ENCODE measurements at places on chromosomes 2 and 18. TPM values are rescaled to one million over a fixed set of nuclear protein-coding genes. Genes with fewer than 3 reads are reported as not detected.

MAL gene
- total RNA-seq: 19.1 TPM

WIPF1 gene
- total RNA-seq: 9.5 TPM

GRCh38 chr2:213496226-213496625, 212.0 kb downstream of the SPAG16 start:
- DNase-seq: no peak

DNA sequence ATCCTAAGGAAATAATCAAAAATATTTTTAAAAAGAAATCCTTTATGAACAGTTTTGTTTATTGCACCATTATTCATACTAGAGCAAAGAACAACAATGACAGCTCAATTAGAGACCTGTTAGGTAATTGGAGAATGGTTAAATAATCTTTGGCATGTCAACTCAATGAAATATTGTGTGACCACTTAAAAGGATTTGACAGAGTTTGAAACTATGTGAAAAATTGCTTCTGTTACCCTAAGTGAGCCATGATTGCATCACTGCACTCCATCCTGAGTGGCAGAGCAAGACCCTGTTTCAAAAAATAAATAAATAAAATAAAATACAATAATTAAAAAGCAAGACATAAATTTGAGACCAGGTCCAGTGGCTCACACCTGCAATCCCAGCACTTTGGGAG, 66.1 kb upstream of the ATP8B1 start:
- DNase-seq: no peak

DNA sequence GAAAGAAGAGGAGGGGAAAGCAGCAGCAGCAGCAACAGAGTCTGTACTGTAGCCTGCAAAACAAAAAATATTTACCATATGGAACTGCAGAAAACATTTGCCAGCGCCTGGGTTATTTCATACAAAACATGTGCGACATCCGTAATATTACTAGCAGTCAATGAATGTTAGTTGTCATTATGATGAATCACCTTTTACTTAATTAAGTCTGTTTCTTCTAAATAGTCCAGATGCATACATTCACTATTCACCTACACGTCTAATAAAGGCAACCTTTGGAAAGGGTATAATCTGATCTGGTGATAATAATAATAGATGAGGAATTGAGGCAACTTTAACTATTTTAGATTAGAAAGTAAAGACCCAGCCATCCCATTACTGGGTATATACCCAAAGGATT, 426.3 kb upstream of the ST6GAL2 start:
- DNase-seq: no peak

DNA sequence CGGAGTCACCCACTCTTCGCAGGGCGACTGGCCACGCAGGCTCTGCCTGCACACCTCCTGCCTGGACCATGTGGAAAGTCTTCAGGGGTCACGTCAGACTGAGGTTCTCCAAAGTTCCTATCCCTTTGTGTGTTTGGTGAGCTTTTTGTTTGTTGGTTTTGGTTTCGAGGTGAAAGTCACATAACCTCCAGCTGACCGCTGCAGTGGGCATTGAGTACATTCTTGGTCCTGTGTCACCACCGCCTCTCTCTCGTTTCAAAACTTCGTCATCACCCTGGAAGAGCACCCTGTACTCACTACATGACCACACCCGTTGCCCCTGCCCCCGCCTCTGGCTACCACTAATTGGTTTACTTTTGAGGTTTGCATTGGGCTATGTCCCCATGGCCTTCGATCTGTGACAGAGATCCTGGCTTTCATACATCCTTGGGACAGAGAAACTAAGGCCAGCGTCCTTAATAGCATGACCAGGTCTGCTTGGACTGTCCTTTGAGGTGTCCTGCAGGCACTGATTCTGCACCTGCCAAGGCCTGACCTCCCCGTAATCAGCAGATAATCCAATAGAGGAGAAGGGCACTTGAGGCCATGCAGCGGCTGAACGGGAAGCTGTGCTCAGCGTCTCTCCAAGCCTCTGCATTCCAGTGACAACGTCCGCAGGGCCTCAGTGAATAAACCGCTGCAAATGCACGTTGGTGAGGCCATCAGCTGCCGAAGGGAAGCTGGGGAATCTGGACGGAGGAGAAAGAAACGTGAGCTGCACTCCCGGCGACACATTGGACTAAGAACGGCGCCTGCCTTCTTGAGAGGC, 46.8 kb downstream of the SH3BP4 start:
- DNase-seq: no peak

DNA sequence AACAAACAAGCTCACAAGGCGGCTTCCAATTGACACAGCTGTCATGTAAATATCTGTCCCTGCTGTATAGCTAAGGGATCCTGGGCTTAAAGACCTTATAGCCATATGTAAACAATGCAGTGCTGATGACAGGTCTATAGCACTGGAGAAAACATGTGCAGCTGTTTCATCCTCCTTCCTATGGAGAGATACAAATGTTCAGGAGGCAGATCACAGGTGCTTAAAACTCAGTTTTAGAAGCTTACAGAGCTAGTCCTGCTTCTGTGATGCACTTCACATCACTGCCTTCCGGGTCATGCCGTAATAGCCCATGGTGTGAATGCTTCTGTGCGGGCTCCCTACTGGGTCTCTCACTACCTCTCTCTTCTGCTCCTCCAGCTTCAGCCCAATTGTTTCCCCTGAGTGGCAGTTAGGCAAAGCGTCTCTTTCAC, 262.4 kb upstream of the CHST9 start:
- DNase-seq: no peak

DNA sequence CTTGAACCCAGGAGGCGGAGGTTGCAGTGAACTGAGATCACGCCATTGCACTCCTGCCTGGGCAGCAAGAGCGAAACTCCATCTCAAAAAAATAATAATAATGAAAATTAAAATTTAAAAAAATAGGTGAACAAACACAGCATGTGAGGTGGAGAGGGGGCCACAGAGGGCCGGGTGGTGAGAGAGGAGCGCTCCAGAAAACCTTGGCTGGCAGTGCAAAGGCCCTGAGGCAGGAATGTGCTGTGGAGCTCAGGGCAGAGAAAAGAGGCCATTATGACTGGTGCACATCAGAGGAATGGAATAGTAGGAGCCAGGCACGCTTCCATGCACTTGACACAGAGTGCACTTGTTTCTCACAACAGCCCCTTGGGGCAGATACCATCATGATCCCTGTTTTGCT, 21.6 kb upstream of the SCLY start:
- no peak for DNase-seq

- no peak for DNase-seq
Measured at GRCh38 chr2:235569837-235570236, 76.0 kb downstream of the AGAP1 start.

GRCh38 chr2:151886241-151886640, 58.0 kb upstream of the ARL5A start:
- DNase-seq: no peak

DNA sequence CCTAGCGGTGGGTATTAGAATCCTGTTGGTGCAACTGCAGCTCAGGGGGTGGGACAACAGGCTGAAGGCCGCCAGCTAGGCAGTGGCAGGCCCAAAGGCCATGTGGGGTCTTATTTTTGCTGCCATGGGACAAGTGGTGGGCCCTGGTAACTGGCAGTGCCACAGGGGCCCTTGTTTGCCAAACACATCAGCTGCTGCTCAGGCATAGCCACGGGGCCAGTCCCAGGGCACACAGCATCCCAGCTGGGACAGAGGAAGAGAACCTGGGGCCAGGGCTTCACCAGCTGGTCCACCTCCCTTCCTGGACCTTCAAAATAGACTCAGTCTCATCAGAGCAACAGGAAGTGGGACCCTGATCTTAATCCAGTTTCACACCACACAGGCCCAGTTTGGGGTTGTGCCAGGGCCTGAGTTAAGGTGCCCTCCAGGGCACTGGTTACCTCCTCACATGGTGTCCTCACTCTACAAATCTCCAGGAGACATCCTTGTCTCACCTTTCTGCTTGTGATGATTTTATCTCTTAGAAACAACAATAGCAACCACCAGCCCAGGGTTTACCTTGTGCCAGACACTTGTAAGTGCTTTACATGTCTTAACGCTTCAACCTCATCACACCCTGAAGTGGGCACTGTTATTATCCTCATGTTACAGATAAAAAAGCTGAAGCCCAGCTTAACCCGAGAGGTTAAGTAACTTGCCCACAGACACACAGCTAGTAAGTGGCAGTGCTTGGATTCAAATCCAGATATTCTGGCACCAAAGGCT, 98.5 kb downstream of the GYPC start:
- no peak for DNase-seq

DNA sequence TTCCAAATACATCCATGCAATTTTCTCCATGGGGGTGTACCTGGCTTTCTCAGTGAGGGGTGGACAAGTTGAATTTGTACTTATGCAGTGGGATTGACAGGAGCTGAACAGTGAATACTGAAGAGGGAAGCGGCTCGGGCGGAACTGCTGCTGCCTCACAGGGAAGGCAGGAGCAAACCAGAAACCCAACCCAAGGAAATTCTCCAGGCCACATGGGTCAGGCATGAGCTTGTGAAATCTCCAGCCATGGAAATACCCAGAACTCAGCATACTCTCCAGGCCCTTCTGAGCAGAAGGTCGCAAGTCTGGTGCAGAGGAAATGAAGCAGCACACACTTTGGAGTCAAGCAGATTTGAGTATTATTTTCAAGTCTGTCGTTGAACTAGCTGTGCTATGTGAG, 26.5 kb upstream of the INO80C start:
- DNase-seq: no peak

- DNase-seq: no peak
Measured at GRCh38 chr2:20361893-20362292, 11.2 kb upstream of the PUM2 start.

DNA sequence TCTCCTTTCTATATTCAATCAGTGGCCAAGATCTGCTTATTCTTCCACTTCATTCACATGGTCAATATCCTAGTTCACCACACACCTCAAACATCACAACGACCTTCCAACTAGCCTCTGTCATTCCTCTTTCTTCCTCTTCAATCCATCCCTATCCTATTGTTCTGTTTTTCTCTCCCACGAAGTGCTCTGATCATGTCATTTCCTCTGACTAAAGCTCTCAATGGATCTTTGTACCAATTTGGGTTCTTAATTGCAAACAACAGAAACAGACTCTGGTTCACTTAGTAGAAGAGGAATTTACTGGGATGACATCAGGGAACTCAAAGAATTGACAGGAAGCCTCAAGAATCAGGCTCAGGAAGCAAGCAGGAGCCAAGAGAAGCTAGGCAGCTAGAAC, 23.5 kb downstream of the WNT10A start:
- DNase-seq: no peak

- DNase-seq: no peak
Measured at GRCh38 chr2:121992700-121993099, 237.2 kb downstream of the TSN start.

GRCh38 chr2:152432206-152432653, 97.3 kb downstream of the FMNL2 start:
- no peak for DNase-seq
